GM12864 (cell line): ENCODE measurements at places on chromosomes 11 and 22.

DNA sequence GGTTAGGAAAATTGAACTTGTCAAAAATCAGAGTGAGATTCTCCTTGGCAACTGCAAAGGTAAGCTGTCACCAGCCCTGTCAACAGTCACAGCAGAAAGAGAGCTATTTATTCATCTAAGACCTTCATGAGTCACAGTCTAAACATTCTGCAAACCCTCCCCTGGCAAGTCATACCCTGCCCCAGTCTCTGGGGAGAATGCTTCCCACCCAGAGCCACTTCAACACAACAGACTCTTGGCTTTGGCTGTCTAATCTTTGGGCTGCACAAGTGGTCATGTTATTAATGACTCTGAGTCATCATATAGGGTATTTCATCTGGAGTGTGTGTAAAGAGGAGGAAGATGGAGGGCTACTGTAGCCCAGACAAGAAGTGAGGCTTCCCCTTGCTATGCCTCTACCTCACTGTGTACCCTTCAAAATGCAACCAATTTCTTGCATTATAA, 153.4 kb downstream of the CCDC34 start:
- no peak for DNase-seq

GRCh38 chr22:29443452-29443851, 5.1 kb downstream of the RFPL1 start:
- no peak for DNase-seq

DNA sequence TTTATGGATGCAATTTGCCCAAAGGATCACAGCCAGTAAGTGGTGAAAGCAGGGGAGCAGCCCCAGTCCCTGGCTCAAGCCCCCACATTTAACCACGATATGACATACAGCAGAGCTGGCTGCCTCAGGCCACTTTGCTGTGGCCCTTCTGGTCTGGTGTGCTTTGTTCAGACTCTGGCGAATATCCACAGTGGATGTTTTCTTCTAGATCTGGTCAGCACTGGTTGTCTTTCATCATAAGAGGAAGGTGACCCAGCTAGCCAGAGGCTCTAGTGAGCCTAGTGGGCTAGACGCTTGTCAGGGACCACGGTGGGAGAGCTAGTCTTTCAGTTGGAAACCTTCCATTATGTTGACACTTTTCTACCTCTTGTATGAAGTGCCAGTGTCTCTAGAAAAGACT, 42.5 kb downstream of the DGCR2 start:
- no peak for DNase-seq

DNA sequence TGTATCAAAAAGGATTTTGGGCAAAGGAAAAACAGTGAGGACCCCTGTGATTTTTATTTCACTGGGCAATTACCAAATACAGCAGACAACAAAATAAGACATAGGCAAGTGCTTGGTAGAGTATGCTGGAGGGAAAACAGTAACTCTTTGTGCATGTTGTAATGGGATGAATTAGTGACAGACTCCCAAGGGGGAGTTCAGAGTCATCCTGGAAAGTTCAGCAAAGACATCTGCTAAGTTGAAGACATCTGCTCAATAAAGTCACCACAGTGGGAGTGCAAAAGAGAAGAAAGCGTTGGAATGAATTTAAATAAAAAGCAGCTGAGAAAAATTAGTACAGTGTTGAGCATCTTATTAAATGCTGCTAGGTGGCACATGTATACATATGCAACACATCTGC, 378.8 kb upstream of the ISX start:
- no peak for DNase-seq

GRCh38 chr11:6737872-6738466, 33.8 kb downstream of the OR2AG2 start:
- DNase-seq, result no peak

GRCh38 chr11:96567176-96567575, 177.4 kb downstream of the JRKL start:
- DNase-seq, result no peak

GRCh38 chr11:96275801-96276594, 67.0 kb downstream of the MAML2 start:
- DNase-seq, result no peak

- DNase-seq, result no peak
These were observed 5.4 kb upstream of the C11orf86 start for GRCh38 chr11:66969584-66970225.
